Smooth muscle cell of the brain vasculature (primary cell): ENCODE measurements at places on chromosomes 4 and X.
A peak's percentile ranks its signal among the peaks of the same experiment; 100 is the strongest.

GRCh38 chr4:70925899-70926635, 23.9 kb downstream of the MOB1B start:
- no peak for DNase-seq

- DNase-seq = peak; percentile 50
Observed at GRCh38 chr4:159002950-159003349, 99.9 kb upstream of the RAPGEF2 start.

- no peak for DNase-seq
Observed at GRCh38 chr4:177562859-177563258, 120.6 kb upstream of the AGA start.

DNA sequence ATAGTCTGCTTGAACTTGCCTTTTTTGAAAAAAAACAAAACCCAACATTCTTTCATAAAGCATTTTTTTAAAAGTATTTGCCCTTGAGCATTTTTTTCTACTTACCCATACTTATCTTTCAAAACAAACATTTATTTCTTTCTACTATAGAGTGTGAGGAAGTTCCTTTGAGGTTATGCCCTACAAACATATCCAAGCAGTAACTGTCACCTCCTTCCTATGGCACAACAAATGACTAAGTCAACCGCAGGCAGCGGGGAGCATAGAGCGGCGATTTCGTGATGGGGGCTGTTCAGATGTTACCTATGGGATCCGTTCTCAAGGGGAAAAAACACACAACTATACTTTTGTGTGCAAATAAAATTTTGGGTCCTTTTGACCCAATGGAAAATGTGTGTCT, 19.4 kb downstream of the SPRY1 start:
- no peak for DNase-seq

DNA sequence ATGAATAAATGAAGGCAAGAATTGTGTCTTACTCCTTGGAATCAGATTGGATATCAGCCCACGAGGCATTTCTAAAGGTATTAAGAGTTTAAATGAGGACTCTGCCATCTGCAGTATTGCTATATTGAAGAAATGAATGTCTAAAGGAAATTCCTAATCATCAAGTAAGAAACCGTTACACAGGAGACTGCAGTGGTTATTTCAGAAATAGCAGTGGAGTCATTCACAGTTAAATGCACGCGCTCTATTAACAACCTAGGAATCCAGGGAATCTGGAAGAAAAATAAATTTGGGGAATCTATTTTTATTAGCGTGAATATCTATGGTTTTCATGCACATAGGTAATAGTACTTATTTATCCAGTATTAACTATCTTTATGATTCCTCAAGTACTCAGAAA, 334.2 kb downstream of the TENM3 start:
- no peak for DNase-seq

- no peak for DNase-seq
Observed at GRCh38 chr4:140156529-140157171, 2.7 kb upstream of the MAML3 start.

- no peak for DNase-seq
Observed at GRCh38 chrX:39967348-39967747, 130.4 kb downstream of the BCOR start.

DNA sequence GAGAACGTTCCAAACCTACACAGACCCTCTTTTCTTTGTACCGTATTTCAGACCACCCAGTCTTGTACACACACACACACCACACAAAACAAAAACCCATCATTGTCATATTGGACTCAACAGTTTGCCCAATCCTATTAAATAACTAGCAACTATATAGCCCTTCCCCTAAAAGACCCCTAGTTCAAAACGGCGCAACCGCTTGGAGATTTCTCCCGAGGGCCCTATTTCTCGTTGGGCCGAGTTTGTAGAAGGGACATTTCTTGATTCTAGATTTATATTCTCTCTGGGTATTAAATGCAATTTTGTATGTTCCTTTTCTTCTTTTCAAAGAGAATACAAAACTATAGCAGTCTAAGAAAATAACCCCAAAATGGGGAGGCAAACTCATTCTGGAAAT, 547 bp upstream of the PDGFRA start:
- DNase-seq = no peak

DNA sequence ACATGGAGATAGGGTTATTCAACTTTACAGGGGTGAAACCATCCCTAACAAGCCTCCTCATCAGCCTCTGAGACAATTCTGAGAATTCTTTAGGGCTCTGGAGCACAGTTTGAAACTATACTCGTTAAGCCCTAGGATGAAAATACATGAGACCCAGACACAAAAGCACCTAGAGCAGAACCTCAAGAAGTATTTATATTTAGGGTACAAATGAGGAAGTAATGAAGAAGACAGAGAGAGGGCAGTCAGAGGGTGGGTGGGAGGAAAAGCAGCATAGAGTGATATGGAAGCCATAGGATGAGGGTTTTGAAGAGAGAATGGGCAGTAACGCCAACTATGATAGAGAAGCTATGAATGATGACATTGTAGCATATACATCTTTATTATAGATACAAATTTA, 250.3 kb downstream of the DCLK2 start:
- DNase-seq = no peak

- no peak for DNase-seq
Observed at GRCh38 chr4:14249226-14249625, 621.7 kb upstream of the BOD1L1 start.

DNA sequence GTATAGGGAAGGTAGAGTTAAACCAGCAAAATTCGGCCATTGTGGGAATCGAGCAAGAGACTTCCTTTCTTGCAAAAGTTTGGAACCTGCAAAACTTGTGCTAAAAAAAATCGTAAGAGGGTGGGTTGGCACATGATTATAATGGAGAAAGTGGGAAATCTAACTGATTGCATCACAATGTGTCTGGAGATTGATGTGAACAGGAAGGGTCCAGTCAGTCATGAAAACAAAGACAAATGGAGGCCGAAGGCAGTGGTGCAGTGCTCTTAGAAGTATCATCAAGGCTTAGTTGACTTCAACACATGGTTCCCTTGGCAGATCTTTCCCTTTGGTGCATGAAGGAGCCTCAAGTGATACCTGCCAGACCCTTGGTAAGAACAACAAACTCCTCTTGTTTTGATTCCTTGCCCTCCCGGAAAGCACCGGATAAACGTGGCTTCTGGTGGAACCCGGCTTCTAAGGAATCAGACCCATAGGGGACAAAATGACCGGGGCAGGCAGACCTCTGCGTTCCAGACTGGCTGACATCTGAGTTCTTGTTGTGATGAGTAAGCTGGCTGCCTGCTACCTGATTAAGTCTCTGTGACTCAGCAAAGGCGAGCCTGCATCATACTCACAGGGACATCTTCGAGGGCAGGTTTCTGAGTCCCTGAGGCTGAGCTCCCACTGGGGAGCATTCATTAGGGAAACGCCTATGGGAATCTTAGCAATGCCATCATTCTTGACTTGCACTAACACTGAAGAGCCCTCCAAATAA, 87.7 kb upstream of the MAP3K15 start:
- no peak for DNase-seq

GRCh38 chr4:95255396-95256107, 293.2 kb downstream of the UNC5C start:
- peak; percentile 26 for DNase-seq

- DNase-seq = no peak
Observed at GRCh38 chr4:1330761-1331590, 16.0 kb upstream of the UVSSA start.

DNA sequence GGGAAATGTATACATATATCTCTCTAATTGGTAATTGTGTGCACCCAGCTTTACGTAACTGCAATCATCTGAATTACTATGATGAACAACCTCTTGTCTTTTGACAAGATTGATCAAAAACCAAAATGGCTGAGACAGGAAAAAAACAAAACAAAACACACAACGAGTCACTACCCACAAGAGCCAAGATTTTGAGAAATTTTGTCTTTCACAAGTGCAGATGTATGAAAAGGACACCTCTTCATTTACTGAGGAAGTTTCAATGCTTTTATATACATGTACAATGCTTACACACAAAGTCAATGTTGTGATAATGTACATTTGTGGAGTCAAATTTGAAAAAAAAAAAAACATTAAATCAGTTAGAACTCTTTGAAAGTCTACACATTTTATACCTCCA, 224.6 kb downstream of the SCFD2 start:
- no peak for DNase-seq

DNA sequence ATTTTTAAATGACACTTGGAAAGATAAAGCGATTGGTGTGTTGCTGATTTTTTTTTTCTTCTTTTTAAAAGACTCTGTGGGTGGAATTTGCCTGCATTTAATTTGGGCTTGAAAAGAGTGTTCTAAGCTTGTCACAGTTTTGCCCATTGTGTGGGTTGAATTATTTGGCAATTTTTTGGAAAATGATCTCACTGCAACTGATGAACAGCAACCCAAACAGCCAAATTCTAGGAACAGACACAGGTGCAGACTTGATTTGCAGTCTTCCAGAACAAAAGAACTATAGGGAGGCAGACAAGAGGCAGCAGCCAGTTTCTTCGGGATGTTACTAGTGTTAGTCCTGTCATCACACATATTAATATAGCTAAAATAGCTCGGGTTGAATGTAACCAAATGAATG, 40.5 kb downstream of the CASP6 start:
- no peak for DNase-seq

DNA sequence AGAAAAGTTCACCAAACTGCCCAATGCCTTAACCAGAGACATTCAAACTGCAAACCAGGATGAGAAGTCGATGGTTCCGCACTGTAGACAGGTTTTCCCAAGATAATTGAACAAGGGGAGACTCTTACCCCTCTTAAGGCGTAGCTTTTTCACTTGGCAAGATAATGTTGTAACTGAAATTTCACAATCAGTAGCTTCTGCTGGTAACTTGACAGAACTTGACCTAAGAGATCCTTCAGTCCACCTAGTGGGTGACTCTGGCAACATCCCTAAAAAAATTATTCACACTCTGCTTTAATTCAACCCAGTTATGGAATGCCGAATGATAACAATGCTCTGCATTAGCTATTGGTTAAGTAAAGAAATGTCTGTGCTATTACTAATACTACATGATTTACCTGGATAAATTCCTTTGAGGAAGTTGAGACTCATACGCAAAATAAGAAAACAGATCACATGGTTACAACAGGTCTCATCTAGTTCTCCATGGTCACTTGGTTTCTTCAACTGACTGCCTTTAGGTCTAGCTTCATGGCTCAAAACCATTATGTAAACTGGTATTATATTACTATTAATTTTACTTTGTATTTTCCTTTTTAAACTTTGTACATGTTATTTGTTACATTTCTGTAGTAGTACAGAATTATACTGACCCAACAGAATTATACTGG, 9.1 kb downstream of the ELF2 start:
- no peak for DNase-seq

DNA sequence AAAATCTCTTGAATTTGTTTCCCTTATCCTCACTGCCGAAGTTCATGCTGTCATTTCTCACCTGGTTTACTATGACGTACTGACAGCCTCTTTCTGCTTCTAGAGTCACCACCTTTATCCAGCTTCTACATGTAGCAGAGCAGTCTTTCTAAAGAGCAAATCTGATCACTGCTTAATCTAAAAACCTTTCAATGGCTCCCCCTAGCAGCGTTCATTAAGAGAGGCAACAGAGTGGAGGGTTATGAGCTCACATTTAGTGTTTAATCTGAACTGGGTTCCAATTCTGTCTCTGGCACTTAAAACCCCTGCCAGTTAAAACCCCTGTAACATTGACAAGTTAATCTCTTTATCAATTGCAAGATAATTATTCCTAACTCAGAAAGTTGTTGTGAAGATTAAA, 4.4 kb downstream of the RBPJ start:
- DNase-seq = no peak

GRCh38 chrX:41870719-41871151, 52.6 kb downstream of the CASK start:
- no peak for DNase-seq

- DNase-seq = no peak
Observed at GRCh38 chrX:13226214-13226613, 93.6 kb downstream of the ATXN3L start.

DNA sequence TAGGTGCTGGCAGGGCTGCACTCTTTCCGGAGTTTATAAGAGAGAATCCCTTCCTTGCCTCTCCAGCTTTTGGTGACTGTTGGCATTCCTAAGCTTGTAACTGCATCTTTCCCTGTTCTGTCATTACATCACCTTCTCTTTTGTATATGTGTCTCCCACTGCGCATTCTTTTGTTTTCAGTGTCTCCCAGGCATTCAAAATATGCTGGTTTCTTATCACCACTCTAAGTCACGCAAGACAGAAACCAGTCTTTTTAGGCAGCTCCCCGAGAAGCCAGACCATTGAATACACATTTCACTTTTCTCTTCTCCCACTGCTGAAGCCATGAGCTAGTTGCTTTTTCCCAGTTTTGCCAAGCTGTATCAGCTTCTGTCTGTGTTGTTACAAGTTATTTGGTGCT, 71.0 kb downstream of the LAS1L start:
- DNase-seq = no peak

GRCh38 chrX:70755850-70756249, 152.7 kb downstream of the TEX11 start:
- DNase-seq = no peak

GRCh38 chrX:120781403-120781802, 94.3 kb downstream of the CT47B1 start:
- DNase-seq = no peak

- no peak for DNase-seq
Observed at GRCh38 chr4:101192244-101192643, 155.1 kb downstream of the PPP3CA start.

DNA sequence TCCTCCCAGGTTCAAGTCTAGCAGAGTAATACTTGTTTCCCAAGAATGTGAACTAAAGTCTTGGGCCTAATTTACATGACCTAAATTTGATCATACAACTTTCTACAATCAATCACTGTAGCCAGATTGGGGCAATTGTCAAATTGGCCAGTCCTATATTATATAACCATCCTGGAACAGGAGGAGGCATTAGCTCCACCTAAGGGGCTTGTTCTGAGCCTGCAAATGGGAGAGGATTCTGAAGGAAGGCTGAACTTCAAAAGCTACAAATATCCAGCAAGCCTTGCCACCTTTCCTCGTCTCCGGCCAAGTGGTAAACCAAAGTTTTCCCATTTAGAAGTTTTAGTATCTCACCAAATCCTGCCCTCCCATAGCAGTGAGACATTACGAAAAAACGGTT, 1289.6 kb upstream of the TENM3 start:
- DNase-seq = no peak

GRCh38 chr4:186342582-186342981, 76.6 kb downstream of the F11 start:
- DNase-seq = no peak

DNA sequence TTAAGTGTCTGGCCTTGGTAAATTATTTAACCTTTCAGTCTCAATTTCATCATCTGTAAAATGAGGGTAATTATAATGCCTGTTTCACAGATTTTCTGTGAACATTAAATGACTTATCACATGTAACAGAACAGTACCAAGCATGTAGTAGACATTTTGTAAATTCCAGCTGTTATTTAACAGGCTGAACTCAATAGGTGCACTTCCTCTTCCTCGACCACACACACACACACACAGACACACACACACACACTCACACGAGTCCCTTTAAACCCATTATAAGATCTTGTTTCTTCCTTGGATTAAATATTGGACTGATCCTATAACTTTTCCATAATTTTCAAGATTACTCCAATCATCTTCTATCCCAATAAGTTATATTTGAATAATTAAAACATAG, 53.4 kb upstream of the COL25A1 start:
- no peak for DNase-seq

- DNase-seq = no peak
Observed at GRCh38 chr4:67879486-67879885, 4.3 kb downstream of the TMPRSS11D start.

GRCh38 chr4:66266035-66266434, 595.7 kb upstream of the EPHA5 start:
- DNase-seq = no peak

GRCh38 chr4:39621582-39621981, 17.1 kb downstream of the SMIM14 start:
- DNase-seq = no peak
